Activated CD4-positive, alpha-beta T cell treated with anti-CD3 and anti-CD28 coated beads, Interleukin-2, amount 10 ng/mL, durations not matched to agents 24 days and 14 days (primary cell): ENCODE measurements at places on chromosomes 16 and 17.

DNA sequence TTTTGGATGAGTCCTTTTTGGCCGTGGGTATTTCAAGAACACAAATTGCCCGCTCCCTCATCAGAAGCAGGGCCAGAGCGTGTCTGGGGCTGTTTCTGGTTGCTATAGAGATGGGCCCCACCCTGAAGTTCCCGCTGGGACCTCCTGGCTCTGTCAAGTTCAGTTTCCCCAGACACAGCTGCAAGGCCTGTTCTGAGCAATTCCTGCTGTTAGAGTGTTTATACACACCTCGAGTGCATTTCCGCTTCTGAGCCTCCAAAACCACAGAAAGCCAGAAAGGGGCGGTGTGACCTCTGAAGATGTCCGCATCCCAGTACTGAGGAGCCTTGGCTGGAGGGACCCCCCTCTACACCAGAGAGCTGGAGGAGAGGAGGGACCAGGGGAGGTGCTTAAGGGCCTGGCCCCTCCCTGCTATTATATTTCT, 9.3 kb upstream of the WBP2 start:
- no peaks in the 10 kb centered on the region for H3K36me3 ChIP-seq
- peak overlapping the region; percentile 86 for H3K27ac ChIP-seq
- H3K4me3 ChIP-seq = peak overlapping the region; percentile 60
- peaks cover 28% of the 10 kb centered on the region for H3K4me1 ChIP-seq
- no peaks in the 10 kb centered on the region for H3K27me3 ChIP-seq

- peak overlapping the region; percentile 87 for H3K4me3 ChIP-seq
- H3K36me3 ChIP-seq = peaks cover 24% of the 10 kb centered on the region
- H3K27me3 ChIP-seq = no peaks in the 10 kb centered on the region
- H3K27ac ChIP-seq = peak overlapping the region; percentile 56
- DNase-seq = peak; percentile 74
Measured at GRCh38 chr16:680967-681745, 946 bp downstream of the STUB1 start.

GRCh38 chr17:67049025-67049739, 4.8 kb downstream of the CACNG1 start:
- no peak overlapping the region for H3K27ac ChIP-seq
- no peak overlapping the region for H3K4me3 ChIP-seq
- H3K4me1 ChIP-seq = no peaks in the 10 kb centered on the region
- DNase-seq = no peak

GRCh38 chr17:45131616-45132319, 547 bp downstream of the PLCD3 start:
- no peaks in the 10 kb centered on the region for H3K36me3 ChIP-seq
- H3K27ac ChIP-seq = no peak overlapping the region
- DNase-seq = peak; percentile 88
- peak overlapping the region; percentile 89 for H3K4me3 ChIP-seq
- peaks cover 8% of the 10 kb centered on the region for H3K4me1 ChIP-seq

- H3K27ac ChIP-seq = peak overlapping the region; percentile 97
- H3K4me3 ChIP-seq = peak overlapping the region; percentile 89
- DNase-seq = no peak
- H3K36me3 ChIP-seq = peaks cover 29% of the 10 kb centered on the region
- H3K4me1 ChIP-seq = peaks cover 19% of the 10 kb centered on the region
Measured at GRCh38 chr17:75844530-75845057, 390 bp upstream of the UNC13D start.

GRCh38 chr16:908526-909155, 62.1 kb downstream of the LMF1 start:
- no peak overlapping the region for H3K4me3 ChIP-seq
- H3K27me3 ChIP-seq = no peaks in the 10 kb centered on the region
- H3K27ac ChIP-seq = no peak overlapping the region
- no peak for DNase-seq
